ENCODE measurements at places on chromosomes 7 and 10. TPM values are rescaled to one million over a fixed set of nuclear protein-coding genes. Genes with fewer than 3 reads are reported as not detected.

GRCh38 chr7:22561321-22561811, 61.4 kb upstream of the STEAP1B start:
- DNase-seq: no peak
- no peak overlapping the region for H3K4me3 ChIP-seq
- peaks cover 61% of the 10 kb centered on the region for H3K4me1 ChIP-seq
- H3K27ac ChIP-seq: no peak overlapping the region

GIMAP8 gene
- total RNA-seq: 0.47 TPM

CRPPA gene
- total RNA-seq: 0.87 TPM

GRCh38 chr10:67783606-67784294, 54.2 kb downstream of the DNAJC12 start:
- peaks cover 34% of the 10 kb centered on the region for H3K4me1 ChIP-seq
- H3K4me3 ChIP-seq: no peak overlapping the region
- H3K36me3 ChIP-seq: no peaks in the 10 kb centered on the region
- H3K27me3 ChIP-seq: no peaks in the 10 kb centered on the region

DNA sequence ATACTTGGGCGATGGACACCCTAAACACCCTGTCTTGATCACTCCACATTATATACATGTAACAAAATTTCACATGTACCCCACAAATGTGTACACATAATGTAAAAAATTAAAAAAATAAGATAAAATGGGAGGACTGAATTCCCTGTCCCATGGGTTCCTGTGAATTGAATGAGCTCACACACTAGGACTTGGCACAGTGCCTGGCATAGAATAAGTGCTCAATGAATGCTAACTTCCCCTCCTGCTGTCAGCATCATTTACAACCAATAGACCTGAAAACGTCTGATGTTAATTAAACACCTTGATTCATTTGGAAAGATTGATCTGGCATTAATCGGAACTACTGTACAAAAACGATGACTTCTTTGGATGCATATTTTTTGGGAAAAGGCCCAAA, 117.3 kb upstream of the ZNF438 start:
- H3K36me3 ChIP-seq: no peaks in the 10 kb centered on the region
- H3K27ac ChIP-seq: no peak overlapping the region
- no peak for DNase-seq
- peaks cover 3% of the 10 kb centered on the region for H3K4me1 ChIP-seq

SUV39H2 gene
- total RNA-seq: 3.5 TPM

DNA sequence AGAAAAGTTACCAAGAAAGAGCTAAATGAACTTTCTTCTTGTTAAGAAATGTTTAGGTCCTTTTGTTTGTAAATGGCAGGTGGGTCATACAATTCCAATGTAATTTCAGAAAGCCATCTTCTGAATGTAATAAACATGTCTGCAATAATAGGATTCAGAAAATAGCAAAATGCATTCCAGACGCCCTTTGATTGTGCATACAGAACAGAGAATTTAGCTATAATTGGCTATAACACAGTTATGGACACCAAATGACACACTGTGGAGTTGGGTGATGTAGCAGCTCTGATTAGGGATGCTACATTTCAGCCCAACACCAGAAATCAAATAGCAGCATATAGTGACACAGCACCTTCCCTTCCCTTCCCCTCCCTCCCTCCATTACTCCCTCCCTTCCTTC, 240.8 kb downstream of the SNX10 start:
- H3K36me3 ChIP-seq: no peaks in the 10 kb centered on the region
- no peak for DNase-seq
- no peak overlapping the region for H3K27ac ChIP-seq
- H3K4me1 ChIP-seq: no peaks in the 10 kb centered on the region
- H3K27me3 ChIP-seq: peaks cover 16% of the 10 kb centered on the region

DNA sequence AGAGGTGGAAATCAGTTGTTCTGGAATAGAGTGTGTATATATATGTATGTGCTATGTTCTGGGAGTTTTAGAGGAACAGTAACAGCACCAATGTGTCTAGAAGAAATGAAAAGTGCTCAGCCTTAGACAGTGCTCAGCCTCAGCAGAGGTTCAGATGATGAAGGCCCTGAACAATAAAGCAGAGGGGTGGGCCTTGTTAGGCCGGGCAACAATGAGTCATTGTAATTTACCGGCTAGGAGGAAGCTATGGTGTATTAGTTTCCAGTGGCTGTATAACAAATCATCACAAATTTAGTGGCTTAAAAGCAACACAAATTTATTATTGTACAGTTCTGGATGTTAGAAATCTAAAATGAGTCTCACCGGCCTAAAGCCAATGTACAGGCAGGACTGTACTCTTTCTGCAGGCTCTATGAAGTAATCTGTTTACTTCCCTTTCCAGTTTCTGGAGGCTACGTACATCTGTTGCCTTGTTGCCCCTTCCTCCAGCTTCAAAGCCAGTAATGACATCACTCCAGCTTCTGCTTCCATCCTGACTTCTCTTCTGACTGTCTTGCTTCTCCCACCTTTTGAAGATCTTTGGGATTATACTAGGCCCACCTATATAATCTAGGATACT, 84.6 kb downstream of the CH25H start:
- H3K4me1 ChIP-seq: no peaks in the 10 kb centered on the region
- H3K4me3 ChIP-seq: no peak overlapping the region
- H3K27me3 ChIP-seq: no peaks in the 10 kb centered on the region
- H3K36me3 ChIP-seq: no peaks in the 10 kb centered on the region

DNA sequence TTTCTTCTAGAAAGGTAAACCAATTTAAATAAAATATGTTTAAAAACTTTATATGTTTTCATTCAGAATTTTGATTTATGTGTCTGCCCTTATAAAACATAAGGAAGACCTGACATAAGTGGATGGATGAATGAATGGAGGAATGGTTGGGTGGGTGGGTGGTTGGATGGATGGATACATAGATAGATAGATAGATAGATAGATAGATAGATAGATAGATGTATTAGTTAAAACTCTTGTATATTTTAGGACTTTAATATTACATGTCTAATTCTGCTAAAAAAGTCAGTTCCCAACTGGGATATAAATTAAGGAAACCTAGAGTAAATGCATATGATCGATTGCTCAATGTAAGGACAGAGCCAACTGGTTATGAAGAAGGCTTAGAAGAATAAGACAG, 156.3 kb upstream of the WNT16 start:
- no peak overlapping the region for H3K27ac ChIP-seq
- DNase-seq: no peak
- no peaks in the 10 kb centered on the region for H3K27me3 ChIP-seq
- H3K4me3 ChIP-seq: no peak overlapping the region
- H3K36me3 ChIP-seq: no peaks in the 10 kb centered on the region

- H3K27ac ChIP-seq: no peak overlapping the region
- H3K27me3 ChIP-seq: no peaks in the 10 kb centered on the region
- DNase-seq: no peak
- no peak overlapping the region for H3K4me3 ChIP-seq
- H3K4me1 ChIP-seq: no peaks in the 10 kb centered on the region
- H3K36me3 ChIP-seq: no peaks in the 10 kb centered on the region
Measured at GRCh38 chr10:16195894-16196293, 240.9 kb upstream of the PTER start.

GRCh38 chr10:24360282-24361127, 151.6 kb downstream of the KIAA1217 start:
- H3K36me3 ChIP-seq: no peaks in the 10 kb centered on the region
- no peak overlapping the region for H3K27ac ChIP-seq
- DNase-seq: no peak
- H3K4me1 ChIP-seq: no peaks in the 10 kb centered on the region
- no peaks in the 10 kb centered on the region for H3K27me3 ChIP-seq

DNA sequence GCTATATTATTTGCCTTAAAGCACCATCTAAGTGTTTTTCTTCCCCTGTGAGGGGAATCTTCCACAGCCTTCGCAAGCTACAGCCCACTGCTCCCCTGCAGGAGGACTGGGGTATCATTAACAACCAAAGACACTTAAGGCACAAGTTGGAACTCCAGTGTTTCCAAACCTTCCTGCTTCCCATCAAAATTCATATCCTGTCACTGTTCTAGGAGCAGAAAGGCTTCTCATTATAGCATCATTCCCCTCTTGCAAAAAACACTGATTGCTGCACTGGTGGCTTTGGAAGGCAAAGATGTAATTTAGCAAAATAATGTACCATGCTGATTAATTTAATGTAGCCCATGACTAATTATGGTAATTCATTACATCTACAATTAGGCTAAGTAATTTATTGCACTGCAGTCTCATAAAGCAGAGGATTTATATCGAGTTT, 207.2 kb downstream of the SKAP2 start:
- no peaks in the 10 kb centered on the region for H3K4me1 ChIP-seq
- no peaks in the 10 kb centered on the region for H3K27me3 ChIP-seq
- H3K27ac ChIP-seq: no peak overlapping the region
- H3K36me3 ChIP-seq: no peaks in the 10 kb centered on the region

TFPI2 gene
- total RNA-seq: 0.96 TPM

GRCh38 chr7:105346593-105347322, 42.0 kb downstream of the SRPK2 start:
- H3K4me3 ChIP-seq: no peak overlapping the region
- peak overlapping the region; percentile 12 for H3K27ac ChIP-seq
- no peak for DNase-seq
- peaks cover 83% of the 10 kb centered on the region for H3K4me1 ChIP-seq
- H3K27me3 ChIP-seq: no peaks in the 10 kb centered on the region

- no peak overlapping the region for H3K27ac ChIP-seq
- no peak for DNase-seq
- no peaks in the 10 kb centered on the region for H3K36me3 ChIP-seq
- H3K4me1 ChIP-seq: peaks cover 55% of the 10 kb centered on the region
Measured at GRCh38 chr10:3763852-3764625, 21.0 kb downstream of the KLF6 start.

RBP4 gene
- total RNA-seq: not detected

STRIP2 gene
- 0.39 TPM for total RNA-seq

DNA sequence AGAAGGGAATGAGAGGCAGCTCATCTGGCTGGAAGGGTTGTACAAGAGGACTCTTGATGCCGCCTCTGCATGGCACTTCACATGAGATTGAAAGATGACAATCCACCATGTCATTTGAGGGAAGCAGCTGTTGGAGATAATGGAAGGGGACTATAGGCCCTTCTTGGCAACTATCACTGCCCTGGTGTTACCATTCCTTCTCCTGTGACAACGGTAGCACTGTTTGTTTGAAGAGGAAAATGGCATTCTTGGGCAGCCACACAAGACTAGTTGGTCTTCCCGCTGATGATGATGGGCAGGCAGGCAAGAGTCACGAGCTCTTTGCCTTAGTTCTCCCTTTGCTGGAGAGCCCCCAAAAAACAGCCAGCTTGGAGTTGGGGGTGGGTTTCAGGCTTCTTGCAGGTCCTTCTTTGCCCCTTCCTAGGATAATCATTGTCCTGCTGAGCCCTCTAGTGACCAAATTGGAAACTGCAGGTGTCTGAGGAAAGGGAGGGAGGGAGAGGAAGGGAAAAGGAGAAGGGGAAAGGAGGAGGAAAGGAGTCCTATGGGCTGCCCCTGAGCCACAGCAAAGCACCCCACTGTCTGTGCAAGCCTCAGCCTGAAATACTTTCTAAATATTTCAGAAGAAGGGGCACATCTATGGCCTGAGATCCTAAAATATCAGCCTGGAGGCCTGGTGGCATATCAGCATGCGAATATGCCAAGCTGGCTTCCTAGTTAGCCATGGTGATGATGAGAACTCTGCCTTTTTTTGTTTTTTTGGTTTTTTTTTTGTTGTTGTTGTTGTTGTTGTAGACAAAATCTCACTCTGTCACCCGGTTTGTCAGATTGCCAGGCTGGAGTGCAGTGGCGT, 165.6 kb upstream of the KMT2E start:
- peaks cover 8% of the 10 kb centered on the region for H3K27me3 ChIP-seq
- H3K27ac ChIP-seq: no peak overlapping the region
- no peaks in the 10 kb centered on the region for H3K4me1 ChIP-seq
- DNase-seq: peak; percentile 58
- no peak overlapping the region for H3K4me3 ChIP-seq

DNA sequence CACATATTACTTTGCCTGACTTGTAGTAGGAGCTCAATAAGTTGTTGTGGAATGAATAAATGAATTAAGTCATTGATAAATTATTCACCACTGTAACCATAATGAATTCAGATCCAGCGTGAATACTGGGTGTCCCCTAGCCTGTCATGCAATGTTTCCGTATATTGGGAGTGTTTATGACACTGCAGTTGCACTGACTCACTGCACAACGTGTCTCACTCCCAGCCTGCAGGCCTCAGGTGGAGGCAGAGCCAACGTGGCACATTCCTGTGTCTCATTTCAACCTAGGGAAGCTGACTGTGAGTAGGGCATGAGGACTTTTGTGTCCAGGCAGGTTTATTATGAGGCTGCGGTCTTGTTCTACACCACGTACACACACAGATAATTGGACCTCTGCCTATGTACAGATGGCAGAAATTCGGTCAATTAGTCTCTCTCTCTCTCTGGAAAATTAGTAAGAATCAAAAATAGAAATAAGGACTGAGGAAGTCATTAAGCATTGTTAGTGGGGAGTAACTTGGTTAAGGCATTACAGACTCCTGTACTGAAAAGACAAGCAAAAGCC, 299.1 kb upstream of the IGFBP3 start:
- no peak overlapping the region for H3K27ac ChIP-seq
- no peaks in the 10 kb centered on the region for H3K27me3 ChIP-seq
- no peak for DNase-seq

GRCh38 chr10:88253128-88253527, 330.0 kb downstream of the RNLS start:
- H3K4me3 ChIP-seq: no peak overlapping the region
- no peak for DNase-seq
- H3K36me3 ChIP-seq: no peaks in the 10 kb centered on the region
- no peak overlapping the region for H3K27ac ChIP-seq
- H3K4me1 ChIP-seq: no peaks in the 10 kb centered on the region

DNA sequence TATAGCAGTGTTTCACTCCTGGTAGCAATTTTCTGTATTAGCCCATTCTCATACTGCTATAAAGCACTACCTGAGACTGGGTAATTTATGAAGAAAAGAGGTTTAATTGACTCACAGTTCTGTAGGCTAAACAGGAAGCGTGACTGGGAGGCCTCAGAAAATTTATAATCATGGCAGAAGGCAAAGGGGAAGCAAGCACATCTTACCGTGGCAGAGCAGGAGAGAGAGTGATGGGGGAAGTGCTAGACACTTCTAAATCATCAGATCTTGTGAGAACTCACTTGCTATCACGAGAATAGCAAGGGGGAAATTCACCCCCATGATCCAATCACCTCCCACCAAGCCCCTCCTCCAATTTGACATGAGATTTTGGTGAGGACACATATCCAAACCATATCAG, 131.6 kb upstream of the EFCAB10 start:
- no peak overlapping the region for H3K4me3 ChIP-seq
- no peaks in the 10 kb centered on the region for H3K27me3 ChIP-seq
- H3K36me3 ChIP-seq: no peaks in the 10 kb centered on the region
- H3K27ac ChIP-seq: no peak overlapping the region

DNA sequence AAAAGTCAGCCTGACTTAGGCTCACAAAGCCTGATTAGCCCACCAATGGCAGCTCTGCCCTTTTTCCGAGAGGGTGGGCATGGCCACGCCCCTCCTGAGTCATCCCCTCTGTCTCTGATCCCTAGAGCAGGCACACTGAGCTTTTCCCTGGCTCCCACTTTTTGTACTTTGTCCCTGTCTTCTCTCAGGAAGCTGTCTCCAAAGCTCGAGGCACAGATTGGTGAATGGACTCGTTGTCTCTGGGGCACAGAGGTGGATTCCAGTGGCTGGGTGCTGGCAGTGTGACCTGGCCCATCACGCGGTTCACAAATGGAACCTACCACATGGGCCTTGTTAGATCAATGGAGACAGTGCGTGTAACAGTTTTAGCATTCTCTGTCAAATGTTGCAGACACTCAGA, 313.5 kb downstream of the WDR37 start:
- H3K27ac ChIP-seq: no peak overlapping the region
- H3K4me3 ChIP-seq: no peak overlapping the region
- no peaks in the 10 kb centered on the region for H3K36me3 ChIP-seq
- H3K27me3 ChIP-seq: no peaks in the 10 kb centered on the region
- DNase-seq: no peak

Data from B cell (primary cell).